ENCODE measurements at places on chromosomes 16 and 17. TPM values are rescaled to one million over a fixed set of nuclear protein-coding genes. Genes with fewer than 3 reads are reported as not detected.

SLC22A31 gene
- total RNA-seq = 4.8 TPM

GPATCH8 gene
- total RNA-seq = 56.6 TPM

TPSG1 gene
- total RNA-seq = not detected

GAS2L2 gene
- total RNA-seq = 0.62 TPM

PRSS22 gene
- total RNA-seq = not detected

SLC38A8 gene
- not detected for total RNA-seq

TMEM204 gene
- 23.7 TPM for total RNA-seq

MT3 gene
- 0.53 TPM for total RNA-seq

HOXB5 gene
- 0.20 TPM for total RNA-seq

CCL2 gene
- 5.0 TPM for total RNA-seq

LRRC36 gene
- not detected for total RNA-seq

KRTAP2-3 gene
- total RNA-seq = not detected

CORO6 gene
- total RNA-seq = 3.2 TPM

CFAP97D1 gene
- not detected for total RNA-seq

HOXB6 gene
- 0.58 TPM for total RNA-seq

TNFRSF17 gene
- total RNA-seq = not detected

ITGAL gene
- total RNA-seq = 0.95 TPM

GCGR gene
- not detected for total RNA-seq

USP43 gene
- 1.0 TPM for total RNA-seq

GSG1L gene
- total RNA-seq = 1.1 TPM

KRT20 gene
- total RNA-seq = not detected

UNC13D gene
- total RNA-seq = 24.9 TPM

ZNF205 gene
- 13.7 TPM for total RNA-seq

NUP88 gene
- 42.3 TPM for total RNA-seq

IGF2BP1 gene
- total RNA-seq = not detected

SLFN13 gene
- total RNA-seq = 16.6 TPM

NPIPA8 gene
- 0.28 TPM for total RNA-seq

KCNG4 gene
- not detected for total RNA-seq

HP gene
- 0.66 TPM for total RNA-seq

DNASE1L2 gene
- total RNA-seq = 0.57 TPM

KRT35 gene
- total RNA-seq = not detected

CA5A gene
- total RNA-seq = not detected

HSD17B2 gene
- total RNA-seq = not detected

MYH3 gene
- total RNA-seq = 4.6 TPM

PRSS36 gene
- total RNA-seq = 1.5 TPM

AANAT gene
- total RNA-seq = not detected

ZP2 gene
- not detected for total RNA-seq

DOK4 gene
- 29.4 TPM for total RNA-seq

VTN gene
- 5.9 TPM for total RNA-seq

ASPA gene
- 0.46 TPM for total RNA-seq

LCAT gene
- total RNA-seq = 22.9 TPM

MT1M gene
- 0.66 TPM for total RNA-seq

AIPL1 gene
- total RNA-seq = not detected

C17orf67 gene
- 3.2 TPM for total RNA-seq

SLC52A1 gene
- 0.24 TPM for total RNA-seq

CTRB2 gene
- total RNA-seq = 2.8 TPM

HLF gene
- total RNA-seq = 106 TPM

OR4D1 gene
- not detected for total RNA-seq

SDK2 gene
- total RNA-seq = 3.6 TPM

PYY gene
- not detected for total RNA-seq

ZNF830 gene
- total RNA-seq = 19.0 TPM

PIPOX gene
- total RNA-seq = 1.3 TPM

ZDHHC1 gene
- total RNA-seq = 17.3 TPM

TPSB2 gene
- total RNA-seq = 1.9 TPM

ABCA5 gene
- 29.0 TPM for total RNA-seq

ABCC12 gene
- not detected for total RNA-seq

Data from ovary (tissue), 10 donors.